ENCODE measurements at places on chromosomes 5 and 9. TPM values are rescaled to one million over a fixed set of nuclear protein-coding genes. Genes with fewer than 3 reads are reported as not detected.

Gene PCDHAC1
- not detected for total RNA-seq

Gene TAF1L
- not detected for total RNA-seq

Gene OLFM1
- total RNA-seq = 7.8 TPM

Gene TIFAB
- total RNA-seq = not detected

Gene CSF1R
- 14.3 TPM for total RNA-seq

Gene GGTA1
- 3.5 TPM for total RNA-seq

Gene EQTN
- not detected for total RNA-seq

Gene SLC22A4
- 14.5 TPM for total RNA-seq

Gene PHYKPL
- total RNA-seq = 124 TPM

Gene ZNF462
- total RNA-seq = 17.5 TPM

Gene OR1Q1
- not detected for total RNA-seq

Gene GARNL3
- 6.0 TPM for total RNA-seq

Gene FANCC
- total RNA-seq = 10.0 TPM

Measured in transverse colon (tissue), 4 donors.